SHP77 (cell line): ENCODE measurements at places on chromosomes 3 and 15.

DNA sequence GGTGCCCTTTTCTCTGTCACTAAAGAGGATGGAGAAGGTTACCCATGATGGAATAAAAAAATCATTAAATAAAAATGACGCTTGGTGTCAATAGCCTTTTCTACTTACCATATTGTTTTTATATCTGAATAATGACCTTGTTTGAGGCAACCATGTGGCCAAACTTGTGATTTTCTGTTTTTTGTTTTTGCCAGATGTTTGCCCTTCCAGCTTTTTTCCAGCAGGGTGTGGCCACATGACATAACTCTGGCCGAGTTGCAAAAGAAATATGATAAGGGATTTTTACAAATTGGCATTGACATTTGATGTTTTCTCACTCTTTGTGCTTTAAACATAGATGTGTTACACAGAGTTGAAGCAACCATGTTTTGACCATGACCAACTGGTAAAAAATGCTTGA, 39.7 kb upstream of the EPHA3 start:
- no peak for DNase-seq

- no peak for DNase-seq
Measured at GRCh38 chr3:195540511-195540910, 2.6 kb downstream of the PPP1R2 start.

DNA sequence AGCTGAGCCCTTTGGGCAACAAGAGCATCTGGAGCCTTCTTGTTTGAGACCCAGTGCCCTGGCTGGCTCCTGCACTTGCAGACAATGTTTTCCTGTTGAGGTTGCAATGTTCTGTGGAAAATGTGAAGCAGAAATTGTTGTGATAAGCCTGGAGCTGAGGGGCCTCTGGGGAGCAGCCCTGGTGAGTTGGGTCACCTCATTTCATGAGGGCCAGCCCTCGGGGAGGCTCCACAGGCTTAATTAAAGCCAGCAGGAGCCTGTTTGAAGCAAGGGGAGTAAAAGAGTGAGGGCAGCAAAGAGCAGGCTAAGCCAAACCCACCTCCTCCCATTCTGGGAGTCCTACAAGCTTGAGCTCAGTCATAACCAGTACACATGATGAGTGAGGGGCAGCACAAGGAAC, 154.3 kb downstream of the ALDH1A2 start:
- DNase-seq = no peak

GRCh38 chr3:166279636-166280035, 442.4 kb upstream of the BCHE start:
- DNase-seq = no peak

DNA sequence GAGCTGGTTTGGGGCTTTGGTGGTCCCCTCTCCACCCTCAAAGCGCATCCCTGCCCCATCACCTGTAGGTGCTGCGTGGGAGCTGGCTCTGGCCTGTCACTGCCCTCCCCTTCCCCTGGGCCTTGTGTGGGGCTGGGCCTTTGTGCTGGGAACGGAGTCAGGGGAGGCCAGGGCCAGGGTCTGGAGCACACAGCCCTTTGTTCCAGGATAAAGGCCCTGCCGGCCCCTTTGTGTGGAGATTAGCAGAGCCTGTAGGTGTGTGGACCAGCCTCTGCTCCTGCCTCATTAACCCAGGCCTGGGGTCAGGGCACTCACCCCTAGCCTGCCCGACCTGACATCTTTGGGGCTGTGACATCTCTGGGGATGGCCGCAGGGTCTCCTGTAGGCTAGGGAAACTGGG, 8.9 kb downstream of the EPHB3 start:
- no peak for DNase-seq

DNA sequence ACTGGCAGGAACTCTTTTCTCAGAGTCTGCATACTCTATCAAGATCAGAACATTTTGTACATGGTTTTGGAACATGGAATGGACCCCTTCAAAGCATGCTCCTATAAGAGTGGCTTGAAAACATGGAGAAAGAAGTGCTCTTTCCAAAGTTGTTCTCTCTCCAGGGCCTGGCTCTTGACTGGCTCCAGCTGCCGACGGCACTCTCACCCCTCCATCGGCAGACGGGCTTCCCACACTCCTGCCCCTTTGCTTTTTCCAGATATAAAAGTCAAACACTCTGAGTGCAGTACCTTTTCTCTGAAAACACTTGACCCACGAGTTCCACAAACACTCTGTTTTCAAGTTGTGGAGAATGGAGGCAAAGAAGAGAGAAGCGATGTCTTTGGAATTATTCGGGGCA, 72.5 kb upstream of the ONECUT1 start:
- DNase-seq = no peak

- DNase-seq = no peak
Measured at GRCh38 chr3:171586274-171586673, 126.1 kb upstream of the TNIK start.

DNA sequence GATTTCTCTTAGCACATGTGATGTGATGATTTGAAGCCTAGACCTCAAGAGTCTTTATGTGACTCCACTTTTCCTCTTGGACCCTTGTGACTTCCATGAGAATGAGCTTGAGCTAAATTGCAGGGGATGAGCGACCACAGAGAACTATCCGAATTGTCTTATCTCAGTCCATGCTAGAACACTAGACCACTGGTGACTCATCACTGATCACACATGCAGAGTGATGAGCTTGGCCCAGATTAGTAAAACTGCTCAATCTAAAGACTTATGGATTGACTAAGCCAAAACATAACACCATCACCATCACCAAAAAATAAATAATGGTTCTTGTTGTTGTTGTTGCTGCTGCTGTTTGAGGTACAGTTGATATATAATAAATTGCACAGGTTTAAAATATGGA, 114.1 kb upstream of the CFAP20DC start:
- DNase-seq = no peak

DNA sequence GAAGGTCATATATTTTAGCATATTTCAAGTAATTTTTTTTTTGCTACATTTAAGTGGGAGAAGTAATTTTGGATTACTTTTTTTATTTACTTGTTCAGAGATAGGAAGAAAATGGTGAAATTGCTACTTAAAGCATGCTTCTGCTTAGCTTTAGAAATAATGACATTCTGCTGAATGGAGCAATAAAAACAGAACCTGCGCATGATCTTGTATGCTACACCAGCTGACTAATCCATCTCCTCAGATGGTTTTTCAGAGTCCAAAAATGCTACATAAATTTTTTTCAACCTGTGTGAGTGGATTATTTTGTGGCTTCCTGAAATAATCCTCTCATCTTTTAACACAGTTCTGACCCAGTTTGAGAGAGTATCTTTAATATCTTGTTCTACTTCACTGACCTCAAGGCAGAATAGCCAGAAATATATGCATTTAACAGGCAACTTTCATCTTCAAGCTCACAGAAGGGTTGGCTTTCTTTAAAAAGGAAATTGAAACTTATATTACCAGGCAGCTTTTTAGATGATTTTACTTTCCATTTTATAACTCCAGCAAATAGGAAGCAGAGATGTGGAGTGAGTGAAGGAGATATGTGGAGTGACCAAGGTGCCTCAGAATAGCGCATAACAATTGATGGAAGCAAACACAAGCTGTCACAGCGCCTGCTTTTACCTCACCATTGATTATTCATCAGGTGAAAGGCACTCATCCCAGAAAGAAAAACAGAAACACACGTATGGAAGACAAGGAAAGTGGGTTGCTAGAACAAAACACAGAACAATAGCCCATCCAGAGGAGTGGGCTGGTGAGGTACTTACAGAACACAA, 136.6 kb downstream of the TGFBR2 start:
- DNase-seq = no peak

DNA sequence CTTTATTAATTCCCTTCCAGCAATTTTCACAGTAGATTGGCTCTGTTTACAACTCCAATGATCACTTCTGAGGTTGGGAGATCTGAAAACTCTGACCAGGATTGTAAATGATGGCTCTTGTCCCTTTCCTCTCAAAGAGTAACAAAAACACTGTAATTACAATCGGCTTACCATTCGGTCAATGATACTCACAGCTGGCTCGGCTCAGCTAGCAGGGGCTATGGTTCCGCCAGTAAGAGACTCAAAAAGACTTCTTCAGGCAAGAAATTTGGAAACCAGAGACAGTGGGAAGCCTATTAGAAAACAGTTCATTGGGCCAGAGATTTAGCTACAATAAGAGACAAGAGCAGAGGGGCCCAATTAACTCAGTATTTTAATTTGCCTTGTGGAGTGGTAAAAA, 96.6 kb downstream of the LRRC3B start:
- DNase-seq = no peak

DNA sequence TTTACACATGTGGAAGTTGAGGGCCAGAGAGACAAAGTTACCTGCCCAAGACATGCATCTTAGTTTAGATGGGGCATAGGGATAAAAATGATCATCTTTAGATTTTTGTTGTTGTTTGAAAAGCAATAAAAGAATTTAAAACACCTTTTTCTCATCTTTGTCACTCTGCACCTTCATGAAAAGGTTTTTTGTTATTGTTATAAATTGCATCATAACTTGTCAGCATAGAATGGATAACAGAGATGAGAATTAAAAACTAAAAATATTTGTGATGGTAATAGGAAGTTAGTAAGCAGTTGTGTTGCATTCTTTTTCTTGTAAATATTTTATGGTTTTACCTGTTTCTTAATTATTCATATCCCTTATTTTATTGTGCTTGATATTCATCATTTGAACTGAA, 13.4 kb upstream of the ZBTB47 start:
- no peak for DNase-seq

GRCh38 chr15:81384891-81385720, 11.1 kb upstream of the TMC3 start:
- no peak for DNase-seq

- DNase-seq = no peak
Measured at GRCh38 chr3:120555657-120556509, 40.3 kb upstream of the NDUFB4 start.

DNA sequence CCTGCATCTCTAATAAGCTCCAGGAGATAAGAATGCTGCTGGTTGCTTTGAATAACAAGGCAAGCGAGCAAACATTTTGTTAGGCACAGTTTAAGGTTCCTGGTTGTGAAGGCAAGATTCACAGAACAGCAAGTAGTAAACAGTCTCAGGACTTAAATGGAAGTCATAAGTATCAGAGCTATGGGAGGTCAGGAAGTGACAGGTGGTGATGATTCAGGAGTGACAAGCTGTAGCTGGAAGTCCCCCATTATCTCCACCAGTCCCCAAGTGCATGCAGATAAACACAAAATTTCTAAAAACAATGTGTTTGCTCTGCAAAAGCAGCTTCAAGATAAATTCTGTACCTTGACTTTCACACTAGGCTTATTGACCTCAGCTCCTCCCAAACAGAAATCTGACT, 3.3 kb downstream of the FETUB start:
- no peak for DNase-seq

DNA sequence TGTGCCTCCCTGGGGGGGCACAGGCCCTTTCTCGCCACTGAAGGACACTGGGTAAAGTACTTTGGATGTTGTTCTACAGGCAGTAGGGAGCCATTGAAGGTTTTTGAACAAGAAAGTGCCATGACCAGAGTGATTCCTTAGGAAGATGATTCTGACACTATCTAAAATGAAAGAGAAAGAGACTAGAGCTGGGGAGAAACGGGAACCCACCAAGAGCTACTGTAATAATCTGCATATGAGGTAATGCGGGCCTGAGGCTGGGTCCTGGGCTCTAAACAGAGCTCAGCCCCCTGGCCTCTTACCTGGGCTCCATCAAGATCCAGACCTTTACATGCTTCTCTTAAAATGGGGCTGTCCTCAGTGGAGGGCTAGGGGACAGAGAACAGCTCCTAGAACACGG, 24.9 kb downstream of the GRK7 start:
- no peak for DNase-seq

- no peak for DNase-seq
Measured at GRCh38 chr15:69424001-69424400, 9.9 kb downstream of the KIF23 start.

DNA sequence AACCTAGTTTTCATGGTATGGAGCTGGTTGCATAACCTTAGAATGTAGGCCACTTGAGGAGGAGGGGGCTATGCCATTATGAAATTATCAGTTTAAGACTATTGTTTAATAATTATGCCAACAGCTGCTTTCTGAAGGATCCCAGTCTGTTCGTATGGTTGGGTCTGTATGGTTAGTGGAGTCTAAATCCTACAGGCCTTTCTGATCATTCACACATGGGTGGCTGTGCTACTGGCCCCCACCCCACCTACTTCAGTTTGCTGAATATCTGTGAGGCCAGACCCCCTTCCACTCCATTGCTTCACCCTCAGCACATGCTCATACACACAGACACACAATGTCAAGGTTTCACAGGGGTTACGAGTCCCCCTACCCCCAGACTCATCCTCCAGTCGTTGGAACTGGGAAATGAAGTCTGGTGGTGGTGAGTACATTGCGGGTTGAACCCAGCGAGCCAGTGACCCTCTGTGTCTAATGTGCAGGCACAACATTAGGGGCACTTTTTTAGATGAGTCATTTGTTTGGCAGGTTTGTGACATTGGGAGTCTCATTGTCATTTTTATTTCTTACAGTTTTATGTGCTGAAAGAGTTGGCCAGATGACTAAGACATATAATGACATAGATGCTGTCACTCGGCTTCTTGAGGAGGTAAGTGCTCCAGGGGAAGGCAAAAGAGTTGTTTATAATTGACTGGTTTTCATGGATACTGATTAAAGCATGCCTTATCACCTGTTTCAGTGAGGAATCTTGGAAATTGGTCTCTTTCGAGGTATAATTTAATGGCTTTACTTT, 85.3 kb downstream of the TRAK1 start:
- no peak for DNase-seq

GRCh38 chr15:39530480-39531342, 50.2 kb upstream of the THBS1 start:
- DNase-seq = no peak

GRCh38 chr3:18223571-18223970, 201.6 kb downstream of the SATB1 start:
- DNase-seq = no peak

DNA sequence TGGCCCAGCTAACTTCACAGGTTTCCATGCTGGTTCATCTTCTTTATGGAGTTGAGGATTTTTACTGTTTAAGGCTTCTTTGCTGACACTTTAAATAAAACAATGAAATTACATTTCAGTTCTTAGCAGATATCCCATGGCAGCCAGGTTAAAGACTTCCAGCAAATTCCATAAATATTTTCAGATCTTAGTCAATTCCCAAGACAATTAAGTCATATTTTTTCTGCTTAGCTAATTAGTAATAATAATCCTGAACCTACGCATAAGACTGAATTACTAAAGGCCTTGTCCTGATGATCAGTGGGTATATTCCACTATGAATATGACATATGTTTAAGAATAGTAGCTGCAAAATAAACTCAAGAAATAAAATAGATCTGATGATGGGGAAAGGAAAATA, 83.3 kb downstream of the NR2E3 start:
- DNase-seq = no peak

GRCh38 chr3:160941885-160942494, 163.2 kb downstream of the B3GALNT1 start:
- no peak for DNase-seq
